Karpas-422 (cell line): ENCODE measurements at places on chromosomes 2 and 18.

- DNase-seq, result no peak
Measured at GRCh38 chr2:236654496-236654895, 84.9 kb downstream of the ACKR3 start.

- DNase-seq, result no peak
Measured at GRCh38 chr2:14292964-14293363, 339.6 kb upstream of the LRATD1 start.

GRCh38 chr2:120533625-120534024 lies 187.7 kb downstream of the INHBB start:
- no peak for DNase-seq

GRCh38 chr18:11689669-11690565 lies 853 bp downstream of the GNAL start:
- no peak for DNase-seq

DNA sequence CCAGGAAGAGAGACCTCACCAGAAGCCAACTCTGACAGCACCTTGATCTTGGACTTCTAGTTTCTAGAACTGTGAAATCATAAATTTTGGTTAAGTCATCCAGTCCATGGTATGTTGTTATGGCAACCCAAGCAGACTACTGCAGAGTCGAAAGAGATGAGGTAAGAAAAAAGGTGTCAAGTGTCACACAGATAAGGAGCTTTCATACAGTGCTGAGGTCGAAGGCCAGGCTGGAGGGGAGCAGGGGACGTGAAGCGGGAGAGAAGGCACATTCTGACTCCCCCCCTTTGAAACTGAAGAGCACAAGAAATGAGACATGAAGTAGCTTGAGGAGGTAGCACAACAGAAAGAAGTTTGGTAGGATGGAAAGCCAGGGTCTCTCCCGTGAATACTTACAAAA lies 110.4 kb downstream of the ALK start:
- no peak for DNase-seq

GRCh38 chr2:210399440-210400041 lies 77.0 kb downstream of the LANCL1 start:
- peak; percentile 76 for DNase-seq

- no peak for DNase-seq
Measured at GRCh38 chr2:11254100-11254536, 90.3 kb downstream of the ROCK2 start.

DNA sequence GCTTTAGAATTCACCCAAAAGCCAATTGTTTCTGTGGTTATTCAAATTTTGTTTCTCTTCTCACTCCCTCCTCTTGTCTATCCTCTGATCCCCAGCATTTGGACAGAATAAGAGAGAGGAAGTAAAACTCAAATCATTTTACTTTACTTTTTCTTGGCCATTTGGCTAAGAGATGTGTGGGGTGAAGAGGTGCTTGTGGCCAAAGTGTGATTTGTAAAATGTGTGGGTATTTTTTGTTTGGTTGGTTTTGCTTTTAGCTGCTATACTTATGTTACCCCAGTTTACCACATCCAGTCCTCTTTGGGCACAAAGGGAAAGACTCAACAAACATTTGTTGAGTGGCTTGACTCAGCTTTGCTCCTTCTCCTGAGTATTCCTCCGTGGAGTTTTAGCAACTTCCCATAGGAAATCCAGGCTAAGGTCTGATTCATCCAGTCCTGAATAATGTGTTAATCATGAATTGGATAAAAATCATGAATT lies 109.1 kb upstream of the CYP1B1 start:
- no peak for DNase-seq

DNA sequence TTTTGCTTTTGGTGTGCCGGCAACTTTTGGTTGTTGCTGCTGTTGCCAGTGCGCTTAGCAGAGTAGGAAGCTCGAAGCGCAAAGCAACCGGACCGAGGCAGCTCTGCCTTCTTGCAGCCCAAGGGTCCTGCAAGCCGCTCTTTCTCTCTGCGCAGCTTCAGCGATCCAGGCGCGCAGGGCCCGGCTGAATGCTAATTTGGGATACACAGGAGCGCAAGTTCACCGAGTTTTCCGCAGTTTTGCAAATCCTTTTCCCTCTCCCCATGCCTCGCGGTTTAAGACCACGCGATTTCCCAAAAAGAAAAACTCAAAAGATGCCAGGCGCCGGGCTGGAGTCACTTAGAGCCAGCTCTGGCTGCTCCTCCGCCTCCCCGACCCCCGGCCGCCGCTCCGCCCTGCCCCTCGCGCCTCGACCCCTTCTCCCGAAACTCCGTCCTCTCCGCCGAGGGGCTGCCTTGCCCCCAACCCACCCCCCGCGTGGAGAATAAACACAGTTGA lies 13.5 kb upstream of the SIX3 start:
- DNase-seq, result no peak

- DNase-seq, result no peak
Measured at GRCh38 chr18:75489493-75490190, 62.1 kb upstream of the SMIM21 start.
